Suppressor macrophage treated with lipopolysaccharide for 4 hours (primary cell): ENCODE measurements at places on chromosomes 16 and 17.

GRCh38 chr16:65981057-65981456, 385.4 kb upstream of the CDH5 start:
- no peak for DNase-seq

DNA sequence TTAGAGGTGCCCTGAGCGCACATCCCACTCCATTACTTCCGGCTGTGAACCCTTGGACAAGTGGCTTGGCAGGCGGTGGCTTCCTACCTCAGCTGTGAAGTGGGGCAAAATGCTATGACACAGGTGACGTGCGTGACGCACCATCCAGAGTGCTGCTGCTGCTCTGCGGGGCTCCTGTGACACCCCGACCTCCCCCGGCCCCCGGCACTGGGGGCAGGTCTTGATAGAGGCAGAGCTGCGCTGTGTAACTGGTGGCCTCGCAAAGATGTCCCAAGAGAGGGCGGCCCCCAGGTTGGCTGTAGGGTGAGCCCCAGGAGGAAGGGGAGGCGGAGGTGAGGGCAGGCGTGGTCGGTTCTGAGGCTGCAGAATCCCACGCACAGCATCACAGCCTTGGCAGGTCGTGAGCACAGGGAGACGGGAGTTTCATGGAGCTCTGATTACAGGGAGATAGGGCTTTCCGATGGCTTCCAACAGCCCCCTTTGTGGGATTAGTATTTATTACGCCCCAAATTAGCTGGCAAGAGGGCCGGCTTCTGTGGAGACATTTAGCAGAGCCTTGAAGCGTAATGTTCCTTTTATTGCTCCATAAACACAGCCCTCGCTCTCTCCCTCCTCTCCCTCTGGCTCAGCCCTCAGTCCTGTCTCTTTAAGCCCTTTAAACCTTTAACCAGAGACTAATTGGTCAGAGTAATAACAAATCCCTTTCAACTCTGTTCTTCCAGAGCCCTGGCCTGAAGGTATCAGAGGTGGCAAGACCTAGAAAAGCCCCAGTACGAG, 328.1 kb downstream of the C16orf95 start:
- DNase-seq, result no peak

GRCh38 chr16:3881499-3881990, 1.0 kb upstream of the CREBBP start:
- DNase-seq, result no peak

- DNase-seq, result no peak
Measured at GRCh38 chr17:61413661-61414126, 14.1 kb downstream of the TBX2 start.

GRCh38 chr17:68356949-68357455, 65.7 kb downstream of the ARSG start:
- DNase-seq, result no peak

- no peak for DNase-seq
Measured at GRCh38 chr17:67436233-67436632, 59.2 kb downstream of the PITPNC1 start.

DNA sequence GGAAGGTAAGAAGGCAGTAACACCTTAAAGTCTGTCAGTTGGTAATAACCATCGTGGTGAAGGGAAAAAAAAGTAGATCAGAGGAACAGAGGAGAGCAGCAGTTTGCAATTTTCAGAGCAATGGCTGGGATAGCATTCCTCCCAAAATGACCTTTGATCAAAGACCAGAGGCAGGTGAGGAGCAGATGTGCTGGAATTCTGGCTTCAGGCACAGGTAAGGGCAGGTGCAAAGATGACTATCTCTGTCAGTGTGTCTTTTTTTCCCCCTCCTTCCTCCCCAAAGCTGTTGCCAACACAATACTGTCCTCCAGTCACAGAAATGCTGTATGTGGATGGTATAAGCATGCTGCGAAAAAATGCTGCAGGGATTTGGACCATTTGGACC, 166.7 kb downstream of the XYLT1 start:
- no peak for DNase-seq

DNA sequence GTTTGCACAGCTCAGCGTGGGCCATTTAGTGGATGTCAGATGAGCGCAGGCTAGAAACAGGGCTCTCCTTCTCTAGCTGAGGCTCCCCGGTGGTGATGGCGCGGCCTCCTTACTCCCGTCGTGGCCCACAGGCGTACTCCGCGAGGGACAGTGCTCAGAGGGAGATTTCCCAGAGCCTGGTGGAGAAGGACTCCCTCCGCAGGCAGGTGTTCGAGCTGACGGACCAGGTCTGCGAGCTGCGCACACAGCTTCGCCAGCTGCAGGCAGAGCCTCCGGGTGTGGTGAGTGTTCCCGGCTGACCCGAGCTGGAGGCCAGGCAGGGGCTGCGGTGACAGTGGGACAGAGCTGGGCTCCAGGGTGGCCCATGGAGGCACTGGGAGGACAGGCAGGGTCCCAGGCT, 21.4 kb downstream of the CARD14 start:
- DNase-seq, result no peak
